Stimulated activated naive CD8-positive, alpha-beta T cell treated with anti-CD3 and anti-CD28 coated beads, Interleukin-15, Interleukin-2, amounts not matched to agents 100 U/mL and 50 U/mL, for 24 hours (primary cell): ENCODE measurements at places on chromosomes 16 and 17.

GRCh38 chr17:64277831-64278562 is 14.9 kb upstream of the TEX2 start:
- no peak for DNase-seq

DNA sequence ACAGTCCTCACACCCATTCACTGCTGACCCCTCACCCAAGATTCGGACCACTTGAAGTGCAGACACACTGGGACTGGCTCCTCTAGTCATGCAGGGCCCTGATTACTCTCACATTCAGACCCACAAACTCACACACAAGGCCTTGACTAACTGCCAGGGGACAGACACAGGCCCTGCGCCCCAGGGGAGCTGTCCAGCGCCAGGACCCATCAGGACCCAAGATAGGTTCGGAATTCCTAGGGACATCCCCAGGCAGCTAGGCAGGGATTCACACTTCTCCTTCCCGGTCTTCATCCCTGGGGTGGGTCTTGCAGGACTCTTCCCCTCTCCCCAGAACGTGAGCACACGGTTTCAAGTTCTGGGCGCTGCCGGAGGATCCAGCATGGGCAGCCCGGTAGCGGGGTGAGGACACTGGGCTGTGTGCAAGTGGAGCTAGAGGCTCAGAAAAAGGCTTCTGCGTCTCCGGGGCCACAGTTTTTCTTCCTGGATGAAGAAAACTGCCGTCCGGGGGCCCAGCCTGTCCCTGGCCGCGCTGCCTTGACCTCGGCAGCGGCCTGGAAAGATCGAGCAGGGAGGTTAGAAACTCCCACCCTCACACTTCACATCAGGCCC is 1.6 kb downstream of the SEZ6 start:
- DNase-seq, result no peak

- DNase-seq, result no peak
Measured at GRCh38 chr16:72824761-72825160, 223.2 kb downstream of the ZFHX3 start.

DNA sequence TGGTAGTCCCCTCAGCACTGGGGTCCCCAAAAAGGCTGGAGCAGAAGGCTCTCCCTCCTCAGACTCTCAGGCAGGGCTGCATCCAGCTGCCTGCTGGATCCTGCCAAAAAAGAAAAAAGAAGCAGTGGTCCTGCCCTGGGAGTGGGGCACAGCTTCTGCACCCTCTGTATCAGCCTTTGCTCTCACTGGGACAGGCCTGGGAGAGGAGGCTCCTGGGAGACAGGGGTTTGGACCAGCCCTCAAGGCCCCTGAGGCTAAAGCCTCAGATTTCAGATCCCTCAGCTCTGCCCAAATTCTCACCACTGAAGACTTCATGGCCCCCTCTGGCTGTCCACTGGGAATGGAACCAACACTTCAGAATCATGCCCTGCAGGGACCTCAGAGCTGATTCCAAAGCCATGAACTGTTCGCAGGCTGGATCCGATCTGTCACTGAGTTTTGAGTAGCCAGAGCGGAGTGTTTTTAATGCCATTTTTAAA is 96.9 kb downstream of the C16orf78 start:
- DNase-seq, result no peak

- no peak for DNase-seq
Measured at GRCh38 chr16:87264634-87265033, 52.6 kb downstream of the C16orf95 start.

- DNase-seq, result no peak
Measured at GRCh38 chr17:82108961-82109475, 11.0 kb upstream of the FASN start.

- DNase-seq, result peak; percentile 73
Measured at GRCh38 chr17:489758-490329, 137.2 kb upstream of the RPH3AL start.

GRCh38 chr17:53516636-53517035 is 306.1 kb upstream of the KIF2B start:
- DNase-seq, result no peak

DNA sequence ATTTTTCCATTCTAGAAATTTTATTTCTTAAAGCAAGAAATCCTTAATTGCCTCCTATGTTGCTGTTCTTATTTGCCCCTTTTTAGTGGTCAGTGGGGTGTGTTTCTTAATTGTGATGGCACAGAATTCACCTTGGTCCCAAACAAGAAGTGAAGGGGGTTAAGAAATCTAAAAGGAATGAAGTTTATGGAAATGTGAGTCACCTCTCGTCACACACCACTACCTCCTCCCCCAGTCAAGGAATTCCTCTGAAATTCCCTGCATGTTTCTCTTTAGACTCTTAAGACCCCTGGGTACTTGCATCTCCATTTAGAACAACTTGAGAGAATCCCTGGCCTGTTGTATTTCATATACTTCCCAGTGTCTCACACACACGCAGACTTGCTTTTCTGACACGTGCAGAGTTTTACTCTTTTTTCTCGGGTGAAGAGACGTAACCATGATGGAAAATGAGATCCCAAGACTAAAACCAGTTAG is 247.4 kb downstream of the PRKCA start:
- no peak for DNase-seq

- DNase-seq, result no peak
Measured at GRCh38 chr17:27295945-27296344, 2.0 kb downstream of the WSB1 start.

DNA sequence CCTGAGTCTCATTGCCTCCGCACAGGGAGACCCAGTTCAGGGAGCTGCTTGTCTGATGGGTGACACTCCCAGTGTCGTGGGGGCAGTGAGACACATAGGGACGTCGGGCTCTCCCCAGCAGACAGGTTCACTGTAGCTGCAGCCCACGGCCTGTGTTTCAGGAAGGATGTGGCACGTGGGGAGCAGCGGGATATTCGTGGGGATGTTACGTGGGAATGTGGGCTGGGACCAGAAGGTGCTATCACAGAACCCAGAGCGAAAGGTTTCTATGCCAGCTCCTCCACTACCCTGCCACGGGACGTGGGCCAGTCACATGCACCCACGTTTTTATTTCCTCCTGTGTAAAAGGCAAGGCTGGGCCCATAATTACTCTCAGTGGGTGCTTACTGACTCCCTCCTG is 16.3 kb downstream of the CACNA1G start:
- DNase-seq, result no peak

DNA sequence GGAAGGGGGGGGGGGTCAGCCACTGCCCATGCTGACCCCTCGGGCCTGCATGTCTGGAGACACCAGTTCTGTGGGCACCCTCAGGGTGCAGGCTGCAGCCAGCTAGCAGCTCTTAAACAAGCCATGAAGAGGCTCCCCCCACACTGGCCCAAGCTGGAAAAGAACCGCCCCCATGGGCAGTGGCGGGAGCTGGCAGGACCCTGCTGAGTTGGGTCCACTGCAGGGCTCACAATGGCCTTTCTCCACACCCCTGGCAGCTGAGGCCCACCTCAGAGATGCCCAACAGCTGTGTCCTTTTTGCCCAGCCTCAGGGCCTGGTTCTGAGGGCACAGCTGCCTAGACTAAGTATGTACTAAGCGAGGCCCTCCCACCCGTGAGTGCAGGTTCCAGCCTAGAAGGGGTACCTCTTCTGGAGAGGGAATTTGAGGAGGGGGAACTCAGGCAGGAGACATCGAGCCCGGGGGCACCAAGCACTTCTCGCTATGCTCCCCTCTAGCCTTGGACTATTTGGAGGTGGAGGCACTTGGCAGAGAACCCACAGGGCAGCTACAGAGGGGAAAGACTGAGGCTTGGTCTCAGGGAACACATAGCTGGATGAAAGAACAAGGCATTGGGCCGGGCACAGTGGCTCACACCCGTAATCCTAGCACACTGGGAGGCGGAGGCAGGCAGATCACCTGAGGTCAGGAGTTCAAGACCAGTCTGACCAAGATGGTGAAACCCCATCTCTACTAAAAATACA is 3.2 kb downstream of the THRA start:
- no peak for DNase-seq

DNA sequence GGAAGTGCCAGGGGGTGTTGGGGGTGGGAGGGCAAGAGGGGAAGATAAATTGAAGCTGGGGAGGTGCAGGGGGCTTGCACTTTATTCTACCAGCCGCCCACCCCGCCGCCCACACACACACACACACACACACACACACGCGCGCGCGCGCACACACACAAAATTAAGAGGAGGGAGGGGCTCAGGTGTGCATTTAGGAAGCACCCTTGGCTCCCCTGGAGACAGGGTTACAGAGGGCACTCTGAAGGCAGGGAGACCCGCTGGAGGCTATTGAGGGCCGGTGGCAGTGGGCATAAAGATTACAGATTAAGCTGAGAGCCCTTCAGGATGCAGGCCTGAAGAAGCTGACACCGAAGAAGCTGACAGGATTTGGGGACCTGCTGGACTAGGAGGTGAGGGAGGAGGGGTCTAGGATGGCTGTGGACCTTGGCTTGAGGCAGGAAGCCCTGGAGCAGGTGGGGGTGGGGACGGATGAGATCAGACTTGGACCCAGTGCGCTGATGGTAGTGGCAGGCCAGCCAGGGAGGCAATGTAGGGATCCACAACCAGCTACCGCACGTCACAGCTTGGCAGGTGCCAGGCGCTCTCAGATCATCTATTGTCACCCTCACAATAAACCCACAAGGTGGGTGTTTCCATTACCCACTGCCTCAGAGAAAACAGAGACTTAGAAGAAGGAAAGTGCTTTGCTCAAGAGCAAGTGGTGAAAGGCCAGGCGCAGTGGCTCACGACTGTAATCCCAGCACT is 772 bp upstream of the SAMD14 start:
- DNase-seq, result peak; percentile 28

DNA sequence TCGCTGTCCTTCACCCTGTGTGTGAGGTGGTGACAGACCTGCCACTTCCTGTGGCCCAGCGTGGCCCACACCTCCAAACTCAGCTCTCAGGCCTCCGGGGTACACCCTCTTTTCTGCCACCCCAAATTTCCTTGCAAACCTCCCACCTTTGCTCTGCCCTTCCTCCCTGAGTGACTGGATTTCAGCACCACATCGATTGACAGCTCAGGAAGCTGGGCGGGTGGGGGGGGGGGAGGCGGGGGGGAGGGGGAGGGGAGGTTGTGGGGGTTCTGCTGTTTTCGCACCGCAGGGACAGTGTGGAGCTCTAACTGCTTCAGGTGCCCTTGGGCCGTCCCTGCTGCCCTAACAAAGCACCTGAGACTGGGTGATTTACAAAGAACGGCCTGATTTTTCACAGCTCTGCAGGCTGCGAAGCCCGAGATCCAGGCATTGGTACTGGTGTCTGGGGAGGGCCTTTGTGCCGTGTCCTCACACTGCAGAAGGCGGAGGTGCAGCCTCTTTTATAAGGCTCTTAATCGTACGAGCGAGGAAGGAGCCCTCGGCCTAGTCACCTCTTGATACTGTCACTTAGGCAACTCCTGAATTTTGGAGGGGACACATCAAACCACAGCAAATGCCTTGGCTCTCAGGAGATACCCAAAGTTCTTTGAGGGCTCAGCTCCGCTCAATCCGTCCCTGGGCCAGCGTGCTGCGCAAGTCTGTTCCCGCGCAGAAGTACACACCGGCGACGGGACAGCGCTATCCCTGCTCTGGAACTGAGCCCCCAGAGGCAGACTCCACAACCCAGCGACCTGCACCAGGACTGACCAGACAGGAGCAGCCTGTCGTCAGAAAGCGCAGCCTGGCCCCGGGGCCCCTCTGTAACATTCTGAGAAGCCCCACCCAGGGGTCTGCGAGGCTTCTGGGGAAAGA is 3.6 kb downstream of the NDUFAF8 start:
- DNase-seq, result no peak

- DNase-seq, result peak; percentile 25
Measured at GRCh38 chr17:7703584-7704479, 1.2 kb upstream of the EFNB3 start.

- DNase-seq, result no peak
Measured at GRCh38 chr17:72334205-72334604, 213.4 kb downstream of the SOX9 start.

- DNase-seq, result no peak
Measured at GRCh38 chr17:73165616-73166404, 1.0 kb downstream of the SSTR2 start.

DNA sequence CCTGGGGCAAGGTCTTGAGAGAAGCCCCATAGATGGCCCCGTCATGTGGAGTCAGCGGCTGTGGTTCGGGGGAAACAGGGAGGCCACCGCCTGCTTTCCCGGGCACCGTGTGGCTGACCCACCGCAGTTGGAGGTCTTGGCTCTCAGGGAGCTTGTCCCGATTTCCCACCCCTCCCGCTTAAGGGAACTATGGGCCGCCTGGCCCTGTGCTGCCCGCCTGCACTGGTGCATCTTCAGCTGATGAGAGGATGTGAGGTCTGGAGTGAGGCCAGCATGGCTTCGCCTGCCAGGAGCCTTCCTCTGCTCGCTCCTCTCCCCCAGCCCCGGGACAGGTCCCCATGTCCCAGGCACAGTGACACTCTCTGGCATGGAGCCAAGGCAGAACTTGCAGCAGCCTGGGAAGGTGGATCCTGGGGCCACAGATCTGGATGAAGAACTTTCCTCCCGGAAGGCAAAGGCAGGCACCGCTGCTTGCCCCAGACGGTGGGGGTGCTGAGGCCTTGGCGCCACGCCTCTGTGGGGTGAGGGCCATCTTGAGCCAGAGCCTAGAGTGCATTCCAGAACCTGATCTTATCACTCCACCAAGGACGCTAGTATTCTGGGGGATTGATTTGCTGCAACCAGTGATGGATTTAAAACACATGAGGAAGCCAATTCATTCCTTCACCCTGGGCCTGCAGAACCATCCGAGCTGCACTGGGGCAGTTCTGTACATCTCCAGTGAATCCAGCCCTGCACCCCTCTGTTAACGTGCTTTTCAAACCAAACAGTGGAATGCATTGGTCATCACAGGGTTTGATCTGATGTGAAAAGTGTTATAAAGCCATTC is 178.6 kb upstream of the TNRC6C start:
- no peak for DNase-seq

- DNase-seq, result peak; percentile 79
Measured at GRCh38 chr16:75097941-75098901, 18.4 kb downstream of the LDHD start.

DNA sequence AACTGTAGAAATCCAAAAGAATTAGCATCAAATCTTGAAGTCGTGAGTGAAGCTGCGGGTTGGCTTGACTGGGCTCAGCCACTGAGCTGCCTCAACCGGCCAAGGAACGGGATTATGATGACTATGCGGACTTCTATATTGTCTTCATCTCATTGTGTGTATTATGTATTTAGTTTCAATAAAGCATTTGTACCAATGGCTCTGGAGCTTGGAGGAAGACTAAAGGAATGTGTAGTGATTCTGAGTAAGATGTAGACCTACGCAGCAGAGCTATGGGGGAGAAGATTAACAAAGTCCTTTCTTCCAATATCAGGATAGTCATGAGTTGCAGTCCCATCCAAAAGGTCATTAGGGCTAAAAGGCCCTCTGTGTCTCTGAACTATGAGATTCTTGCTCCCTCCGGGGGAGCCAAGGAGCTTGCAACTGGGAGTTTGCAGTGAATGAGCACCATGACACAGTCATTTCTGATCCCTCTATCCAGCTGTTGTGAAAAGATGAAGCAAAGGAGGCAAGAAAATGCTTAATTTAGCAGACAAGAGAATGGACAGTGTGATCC is 8.3 kb downstream of the EME1 start:
- DNase-seq, result no peak

DNA sequence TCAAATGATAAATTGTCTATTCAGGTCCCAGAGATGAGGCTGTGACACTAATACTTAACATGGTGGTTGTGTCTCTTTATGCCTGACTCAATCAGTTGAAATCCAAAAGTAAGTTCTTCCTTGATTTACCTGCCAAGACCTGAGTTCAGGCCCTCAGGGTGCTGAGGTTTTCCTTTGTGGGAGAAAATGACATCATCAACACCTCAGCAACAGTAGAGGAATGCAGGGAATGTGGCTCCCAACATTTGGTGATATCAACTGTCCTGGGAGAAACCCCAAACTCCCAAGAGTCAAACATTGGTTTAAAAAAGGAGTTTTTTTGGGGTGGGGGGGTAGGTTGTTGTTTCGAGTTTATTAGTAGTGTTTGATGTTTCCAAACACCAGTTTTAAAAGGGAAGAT is 14.7 kb downstream of the RNF43 start:
- DNase-seq, result no peak
